ENCODE measurements at places on chromosomes 5 and 9.
A peak's percentile ranks its signal among the peaks of the same experiment; 100 is the strongest.

DNA sequence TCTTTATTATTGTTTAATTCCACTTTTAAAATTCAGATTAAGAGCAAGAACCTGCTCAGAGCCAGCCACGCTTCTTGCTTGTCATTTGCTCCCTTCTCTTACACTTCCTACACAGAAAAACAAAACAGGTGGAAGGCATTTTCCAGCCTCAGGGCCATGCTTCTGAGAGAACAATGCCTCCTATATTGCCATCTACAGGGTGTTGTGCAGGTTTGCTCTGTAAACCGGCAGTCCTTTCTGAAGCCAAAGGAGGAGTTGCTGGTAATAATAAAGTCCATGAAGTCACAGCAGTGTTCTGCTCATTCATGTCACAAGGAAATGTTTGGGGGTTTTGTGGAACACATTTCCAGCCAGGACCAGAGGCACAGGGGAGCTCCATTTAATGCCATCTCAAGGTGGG, 16.1 kb upstream of the PRLR start:
- H3K4me3 ChIP-seq, result no peak overlapping the region
- no peaks in the 10 kb centered on the region for H3K4me1 ChIP-seq
- no peaks in the 10 kb centered on the region for H3K27me3 ChIP-seq
- no peaks in the 10 kb centered on the region for H3K36me3 ChIP-seq
- DNase-seq, result no peak
- H3K27ac ChIP-seq, result no peak overlapping the region

DNA sequence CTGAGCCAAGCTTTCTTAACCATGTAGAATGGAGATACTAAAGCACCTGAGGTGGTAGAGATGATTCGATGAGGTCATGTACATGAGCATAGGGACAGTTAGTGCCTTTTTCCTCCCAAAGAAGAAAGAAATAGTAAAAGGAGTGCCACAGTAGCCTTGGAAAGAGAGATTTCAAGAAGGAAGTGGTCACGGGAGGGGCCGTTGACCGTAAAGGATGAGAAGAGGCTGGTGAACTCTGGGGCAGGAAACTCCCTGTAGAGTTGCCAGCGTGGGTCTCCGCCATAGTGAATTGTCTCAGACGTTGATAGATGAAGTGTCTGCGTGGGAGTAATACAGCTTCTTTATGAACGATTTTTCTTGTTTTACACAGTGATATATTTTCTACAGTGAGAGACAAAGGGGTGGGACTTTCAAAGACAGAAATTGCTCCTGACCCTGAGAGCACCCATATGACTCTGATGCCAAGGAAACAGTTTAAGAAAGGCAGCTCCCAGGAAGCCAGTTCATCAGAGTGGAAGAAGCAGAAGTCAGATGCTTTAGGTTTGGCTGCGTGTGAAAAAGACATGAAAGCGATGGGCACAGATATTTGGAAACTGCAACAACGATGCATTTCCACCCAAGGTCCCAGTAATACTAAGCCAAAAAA, 41.3 kb downstream of the UGCG start:
- peak overlapping the region; percentile 86 for H3K27ac ChIP-seq
- H3K4me1 ChIP-seq, result peaks cover 23% of the 10 kb centered on the region
- peak overlapping the region; percentile 32 for H3K4me3 ChIP-seq
- H3K27me3 ChIP-seq, result no peaks in the 10 kb centered on the region

- peak overlapping the region; percentile 100 for H3K27ac ChIP-seq
- no peak for DNase-seq
- no peaks in the 10 kb centered on the region for H3K27me3 ChIP-seq
- H3K4me1 ChIP-seq, result peaks cover 65% of the 10 kb centered on the region
Observed at GRCh38 chr9:114383521-114384231, 4.1 kb downstream of the AKNA start.

GRCh38 chr5:181243564-181244343, at the start of gene RACK1:
Gene RACK1 (minus strand): TSS chr5:181243906. CDS start chr5:181243800, 106 bp downstream.
- peaks cover 60% of the 10 kb centered on the region for H3K4me1 ChIP-seq
- peaks cover 60% of the 10 kb centered on the region for H3K36me3 ChIP-seq
- peak within 1 kb of the TSS; percentile 95 for H3K4me3 ChIP-seq

DNA sequence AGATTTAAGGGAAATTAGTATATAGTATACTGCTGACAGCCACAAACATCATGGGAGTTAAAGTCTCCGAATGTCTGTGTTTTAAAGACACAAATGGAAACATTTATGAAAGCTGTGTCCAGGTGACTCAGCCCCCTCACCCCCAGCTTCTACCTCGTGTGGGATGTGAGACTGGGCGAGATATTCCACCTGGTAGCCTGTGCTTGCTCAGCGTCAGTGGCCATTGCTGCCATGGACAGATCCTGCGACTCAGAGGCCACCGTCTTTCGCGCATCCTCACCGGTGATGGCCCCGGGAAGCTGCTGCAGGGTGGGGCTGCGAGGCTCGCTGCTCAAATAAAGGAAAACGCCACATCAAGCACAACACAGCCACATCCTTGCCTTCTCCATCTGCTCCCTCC, 31.2 kb upstream of the EXOC3 start:
- H3K4me3 ChIP-seq, result no peak overlapping the region
- H3K4me1 ChIP-seq, result peaks cover 12% of the 10 kb centered on the region
- no peaks in the 10 kb centered on the region for H3K27me3 ChIP-seq
- no peak for DNase-seq
- no peaks in the 10 kb centered on the region for H3K36me3 ChIP-seq
- no peak overlapping the region for H3K27ac ChIP-seq

- no peaks in the 10 kb centered on the region for H3K27me3 ChIP-seq
- H3K36me3 ChIP-seq, result no peaks in the 10 kb centered on the region
- no peaks in the 10 kb centered on the region for H3K4me1 ChIP-seq
- DNase-seq, result no peak
Observed at GRCh38 chr9:30630459-30630858, 1754.0 kb upstream of the ACO1 start.

Measured in activated naive CD4-positive, alpha-beta T cell treated with anti-CD3 and anti-CD28 coated beads for 36 hours (primary cell).